ENCODE measurements at places on chromosomes 13 and 19.

DNA sequence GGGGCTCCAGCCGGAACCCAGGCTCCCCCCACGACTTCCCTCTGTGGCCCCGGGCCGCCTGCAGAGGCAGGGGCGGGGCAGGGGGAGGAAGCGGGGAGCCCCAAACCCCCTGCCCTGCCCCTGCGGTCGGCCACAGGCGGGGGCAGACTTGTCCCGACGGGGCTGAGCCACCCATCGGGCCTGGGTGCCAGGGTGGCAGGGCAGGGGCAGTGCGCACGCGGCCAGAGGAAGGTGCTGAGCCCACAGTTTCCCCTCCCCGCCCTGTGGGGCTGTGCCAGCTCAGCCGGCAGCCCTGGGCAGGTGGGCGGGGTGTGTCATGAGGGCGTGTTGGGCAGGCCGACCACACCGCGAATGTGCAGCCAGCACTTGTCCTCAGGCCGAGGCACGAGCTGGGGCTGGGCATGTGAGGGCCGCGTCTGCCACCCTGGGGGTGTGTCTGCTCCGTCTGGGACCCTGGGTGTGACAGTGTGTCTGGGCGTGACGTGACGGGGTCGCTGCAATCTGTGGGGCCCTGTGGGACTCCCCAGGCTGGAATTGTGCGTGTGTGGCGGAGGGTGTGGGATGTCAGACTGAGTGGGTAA is 17.7 kb downstream of the CCDC97 start:
- DNase-seq: peak; percentile 80

GRCh38 chr19:39257227-39257626 is 8.6 kb upstream of the IFNL4 start:
- no peak for DNase-seq

DNA sequence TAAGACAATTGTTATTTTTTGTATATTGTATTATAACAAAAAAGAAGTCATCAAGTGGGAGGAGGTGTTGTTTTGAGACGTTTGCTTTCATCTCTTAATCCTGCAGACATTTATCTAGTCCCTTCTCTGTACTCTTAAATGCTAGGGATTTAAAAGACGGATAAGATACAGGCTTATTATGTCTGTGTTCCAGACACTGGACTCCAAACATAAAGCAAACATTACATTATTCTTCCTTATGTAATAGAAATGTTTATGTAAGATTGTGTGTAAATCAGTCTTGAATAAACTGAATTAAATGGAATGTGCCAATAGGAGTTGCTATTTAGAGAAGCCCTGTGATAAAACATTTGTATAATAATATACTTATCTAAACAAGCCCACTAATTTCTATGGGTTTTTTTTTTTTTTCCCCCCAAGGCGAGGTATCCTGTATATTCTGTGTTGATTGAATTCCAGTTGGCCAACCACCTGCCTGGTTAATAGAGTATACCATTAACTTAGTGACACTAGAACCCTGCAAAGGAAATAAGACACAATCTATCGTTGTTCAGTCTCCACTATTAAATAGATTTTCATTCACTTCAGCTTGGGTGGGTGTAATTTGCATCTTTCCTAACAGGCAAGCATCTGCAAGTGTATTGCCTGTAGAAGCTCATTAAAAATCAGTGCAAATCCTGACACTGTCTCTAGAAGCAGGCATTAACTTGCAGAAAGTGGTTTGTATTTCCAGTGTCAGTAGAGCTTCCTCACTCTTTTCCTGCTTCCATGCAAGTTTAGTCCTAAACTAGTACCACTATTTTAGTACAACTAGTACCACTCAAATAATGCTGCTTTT is 69.0 kb downstream of the LRCH1 start:
- no peak for DNase-seq

- peak; percentile 72 for DNase-seq
These were observed 4.6 kb upstream of the APC2 start for GRCh38 chr19:1445185-1445931.

- no peak for DNase-seq
These were observed 132.1 kb downstream of the PCDH17 start for GRCh38 chr13:57763689-57764088.
